ENCODE measurements at places on chromosomes 1 and 21.

DNA sequence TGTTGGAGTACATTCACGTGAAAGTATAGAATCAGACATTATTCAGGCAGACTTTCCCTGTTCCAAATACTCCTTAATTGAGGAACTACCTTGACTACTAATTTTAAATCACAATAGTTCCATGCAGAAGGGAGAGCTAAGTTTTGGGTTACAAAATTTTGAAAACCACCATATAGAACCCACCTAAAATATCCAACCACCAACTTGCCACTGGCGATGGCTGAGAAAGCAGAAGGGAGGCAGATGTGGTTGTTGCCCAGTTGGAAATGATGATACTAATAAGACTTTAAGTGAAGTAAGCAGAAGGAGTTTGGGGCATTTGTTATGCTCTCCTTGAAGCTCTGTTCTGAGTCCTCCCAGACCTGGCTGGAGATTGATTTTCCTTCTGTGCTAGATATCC lies 190.7 kb downstream of the HLX start:
- no peak for DNase-seq

DNA sequence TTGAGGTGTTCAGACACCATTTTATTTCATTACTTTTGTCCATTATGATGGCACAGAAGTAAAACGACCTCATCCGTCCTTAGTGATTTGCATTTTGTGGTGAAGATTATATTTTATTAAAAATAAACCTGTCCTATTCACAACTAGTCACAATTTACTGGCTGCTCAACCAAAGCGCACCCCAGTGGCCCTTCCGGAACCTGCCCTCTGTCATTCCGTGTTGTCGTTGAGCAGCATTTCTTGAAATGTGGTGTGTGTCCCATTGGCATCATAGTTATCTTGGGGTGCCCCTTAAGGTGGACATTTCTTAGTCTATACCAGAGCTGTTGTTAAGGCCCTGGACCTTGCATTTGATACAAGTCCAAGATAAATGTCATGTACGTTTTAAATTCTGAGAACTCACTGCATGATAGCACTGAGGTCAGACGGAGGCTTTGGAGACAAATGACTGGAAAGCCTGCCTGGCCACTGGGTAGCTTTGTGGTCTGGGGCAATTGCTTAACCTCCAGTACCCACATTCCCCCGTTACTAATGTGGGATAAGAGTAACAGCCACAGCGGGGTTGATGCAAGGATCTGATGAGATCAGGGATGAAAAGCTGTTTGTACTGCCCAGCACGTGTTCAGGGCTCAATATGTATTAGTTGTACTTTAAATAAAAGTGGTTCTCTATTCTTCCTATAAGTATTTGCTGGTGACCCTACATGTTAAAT lies 36.2 kb downstream of the BACH1 start:
- peak; percentile 60 for DNase-seq

DNA sequence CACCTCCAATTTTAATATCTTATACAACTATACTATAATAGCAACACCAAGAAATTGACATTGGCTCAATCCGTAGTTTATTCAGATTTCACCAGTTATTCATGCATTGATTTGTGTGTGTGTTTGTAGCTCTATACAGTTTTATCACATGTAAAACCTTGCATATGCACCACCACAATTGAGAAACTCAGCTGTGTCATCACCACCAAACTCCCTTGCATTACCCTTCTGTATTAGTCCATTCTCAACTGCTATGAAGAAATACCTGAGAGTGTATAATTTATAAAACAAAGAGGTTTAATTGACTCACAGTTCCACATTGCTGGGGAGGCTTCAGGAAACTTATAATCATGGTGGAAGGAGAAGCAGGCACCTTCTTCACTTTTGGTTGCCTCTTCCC lies 162.1 kb downstream of the PATJ start:
- no peak for DNase-seq

DNA sequence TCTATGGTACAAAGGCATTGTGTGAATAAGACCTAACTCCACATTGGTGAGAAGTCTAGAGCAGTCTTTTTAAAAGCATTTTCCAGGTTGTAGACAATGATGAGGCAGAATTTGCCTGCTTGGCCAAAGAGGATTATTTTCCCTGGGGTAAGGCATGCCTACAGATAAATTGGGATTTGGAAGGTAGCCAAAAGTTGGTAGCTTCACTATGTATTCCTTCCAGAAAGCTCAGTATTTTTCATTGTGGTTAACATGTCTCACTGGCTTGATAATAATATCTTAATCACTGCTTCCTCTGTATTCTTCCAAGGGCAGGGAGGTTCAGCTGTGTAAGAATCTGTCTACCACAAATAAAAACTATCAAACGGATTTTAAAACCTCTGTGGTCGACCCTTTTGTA lies 590.8 kb upstream of the PRMT6 start:
- DNase-seq, result peak; percentile 33

- DNase-seq, result peak; percentile 62
Measured at GRCh38 chr1:42334240-42335049, 590 bp downstream of the FOXJ3 start.

DNA sequence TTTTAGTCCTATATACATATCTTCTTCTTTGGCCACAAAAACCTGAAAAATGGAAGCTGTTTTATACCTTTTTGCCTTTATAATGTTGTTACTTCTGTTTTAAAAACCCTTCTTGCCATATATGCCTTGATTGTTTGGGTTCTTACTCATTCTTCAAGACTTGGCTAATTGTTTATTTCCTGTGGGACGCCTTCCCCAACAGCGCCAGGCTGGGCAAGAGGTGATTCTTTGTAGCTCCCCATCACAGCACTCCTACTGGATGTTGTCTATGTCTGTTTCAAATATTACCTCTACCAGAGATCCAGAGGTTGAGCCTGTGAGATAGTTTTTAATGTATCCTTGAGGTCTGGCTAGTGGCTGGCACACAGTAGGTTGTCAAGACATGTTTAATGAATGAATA lies 73.2 kb upstream of the CYP2J2 start:
- no peak for DNase-seq

GRCh38 chr1:1677718-1678580 lies 14.6 kb downstream of the SLC35E2B start:
- DNase-seq, result no peak

DNA sequence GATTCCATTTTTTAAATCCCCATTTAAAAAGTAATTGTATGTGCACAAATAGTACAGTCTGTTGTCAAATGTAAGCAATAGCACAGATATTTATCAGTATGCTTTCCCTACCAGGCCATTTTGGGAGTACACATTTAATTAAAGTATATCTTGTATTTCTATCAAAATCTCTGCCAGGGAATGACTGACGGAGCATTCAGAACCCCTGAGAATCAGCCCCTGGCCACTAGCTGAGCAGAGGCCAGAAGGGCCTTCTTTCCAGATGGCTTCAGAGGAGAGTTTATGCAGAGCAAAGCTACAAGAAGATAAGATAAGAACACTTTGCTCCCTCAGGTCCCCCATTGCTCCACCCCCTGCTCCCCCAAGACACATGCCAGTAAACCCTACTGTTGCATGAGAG lies 99.9 kb upstream of the PROX1 start:
- DNase-seq, result no peak

DNA sequence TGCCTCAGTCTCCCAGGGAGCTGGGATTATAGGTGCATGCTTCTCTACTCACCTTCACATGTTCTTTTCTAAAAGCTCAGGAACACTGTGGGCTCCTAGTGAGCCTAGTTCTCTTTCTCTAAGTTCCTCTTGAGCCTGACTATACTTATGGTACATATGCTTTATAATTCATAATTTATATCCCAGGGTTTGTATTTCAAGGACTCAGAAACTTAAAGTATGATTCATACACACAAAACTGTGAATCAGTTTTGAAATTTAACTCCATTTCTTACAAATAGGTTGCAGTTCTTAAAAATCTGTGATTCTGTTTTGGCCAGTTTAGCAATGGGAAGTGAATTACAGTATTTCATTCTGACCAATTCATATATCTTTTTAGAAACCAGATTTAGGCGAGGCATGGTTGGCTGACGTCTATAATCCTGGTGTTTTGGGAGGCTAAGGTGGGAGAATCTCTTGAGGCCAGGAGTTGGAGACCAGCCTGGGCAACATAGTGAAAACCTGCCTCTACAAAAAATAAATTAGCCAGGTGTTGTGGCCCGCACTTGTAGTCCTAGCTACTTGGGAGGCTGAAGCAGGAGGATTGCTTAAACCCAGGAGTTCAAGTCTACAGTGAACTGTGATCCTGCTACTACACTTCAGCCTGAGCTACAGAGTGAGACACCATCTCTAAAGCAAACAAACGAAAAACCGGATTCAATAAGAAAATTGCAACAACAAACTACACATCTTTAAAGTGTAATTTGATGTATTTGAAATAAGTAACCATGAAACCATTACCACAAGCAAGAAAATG lies 15.6 kb downstream of the RASAL2 start:
- DNase-seq, result peak; percentile 51

DNA sequence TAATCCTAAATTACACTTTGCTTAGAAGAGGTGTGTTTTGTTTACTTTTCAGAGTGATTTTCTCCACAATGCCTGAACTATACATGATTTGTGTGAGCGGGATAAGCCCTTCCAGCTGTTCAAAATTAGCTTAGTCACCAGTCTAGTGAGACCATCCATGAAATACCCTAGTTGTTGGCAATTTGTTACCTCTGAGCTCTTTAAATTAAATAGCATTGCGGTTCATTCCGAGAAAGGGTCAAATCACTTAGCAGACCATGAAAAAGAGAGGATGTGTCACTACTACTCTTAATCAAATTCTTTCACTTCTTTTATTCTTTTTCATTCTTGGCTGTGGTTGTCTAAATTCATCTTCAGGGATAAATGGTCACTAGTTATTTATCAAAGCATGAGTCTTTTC lies 11.9 kb upstream of the VAV3 start:
- peak; percentile 72 for DNase-seq

DNA sequence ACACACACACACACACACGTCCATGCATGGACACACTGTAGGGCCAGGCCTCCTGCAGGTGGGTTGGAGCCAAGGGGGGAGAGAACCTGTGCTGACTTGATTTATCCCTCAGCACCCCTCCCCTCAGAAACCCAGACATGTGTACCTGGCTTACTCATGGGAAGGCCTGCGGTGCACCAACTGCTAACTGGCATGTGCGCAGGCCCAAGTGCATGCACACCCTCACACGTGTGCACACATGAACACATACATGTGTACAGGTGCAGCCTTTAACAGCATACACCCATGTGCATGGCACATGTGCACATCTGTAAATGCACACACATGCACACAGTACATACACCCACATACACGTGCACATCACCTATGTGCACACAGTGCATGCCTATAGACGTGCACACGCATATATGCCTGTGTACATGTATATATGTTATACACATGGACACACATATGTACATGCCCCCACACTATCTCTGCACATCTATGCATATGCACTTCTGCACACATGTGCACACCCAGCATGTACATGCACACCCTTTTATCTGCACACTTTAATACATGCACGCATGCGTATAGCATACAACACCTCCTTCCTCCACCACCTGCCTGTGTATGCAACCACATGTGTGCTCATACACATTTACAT lies 67.5 kb downstream of the TRIM11 start:
- DNase-seq, result no peak

- no peak for DNase-seq
Measured at GRCh38 chr1:8856689-8857412, 21.6 kb downstream of the ENO1 start.

- peak; percentile 42 for DNase-seq
Measured at GRCh38 chr1:223363057-223363855, 720 bp downstream of the SUSD4 start.

DNA sequence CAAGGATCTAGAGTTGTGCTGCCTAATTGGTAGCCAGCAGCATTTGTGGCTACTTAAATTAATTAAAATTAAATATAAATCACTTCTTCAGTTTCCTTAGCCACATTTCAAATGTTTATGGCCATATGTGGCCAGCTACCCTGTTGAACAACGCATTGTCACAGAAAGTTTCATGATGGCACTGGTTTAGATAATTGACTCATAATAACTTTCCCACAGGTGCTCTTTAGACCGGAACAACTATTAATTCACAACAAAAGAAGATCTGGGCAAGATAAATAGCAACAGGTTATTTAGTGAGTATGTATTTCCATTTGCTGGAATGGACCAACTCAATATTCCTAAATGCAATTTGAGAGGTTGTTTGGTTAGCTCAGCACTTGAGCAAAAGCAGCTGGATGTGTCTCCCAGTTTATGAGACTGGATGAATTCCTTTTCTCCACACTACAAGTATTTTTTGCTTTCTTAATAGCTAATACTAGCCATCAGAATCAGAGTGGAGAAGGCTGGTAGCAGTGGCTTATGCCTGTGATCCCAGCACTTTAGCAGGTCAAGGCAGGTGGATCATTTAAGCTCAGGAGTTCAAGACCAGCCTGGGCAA lies 3.7 kb upstream of the AMIGO1 start:
- DNase-seq, result no peak

DNA sequence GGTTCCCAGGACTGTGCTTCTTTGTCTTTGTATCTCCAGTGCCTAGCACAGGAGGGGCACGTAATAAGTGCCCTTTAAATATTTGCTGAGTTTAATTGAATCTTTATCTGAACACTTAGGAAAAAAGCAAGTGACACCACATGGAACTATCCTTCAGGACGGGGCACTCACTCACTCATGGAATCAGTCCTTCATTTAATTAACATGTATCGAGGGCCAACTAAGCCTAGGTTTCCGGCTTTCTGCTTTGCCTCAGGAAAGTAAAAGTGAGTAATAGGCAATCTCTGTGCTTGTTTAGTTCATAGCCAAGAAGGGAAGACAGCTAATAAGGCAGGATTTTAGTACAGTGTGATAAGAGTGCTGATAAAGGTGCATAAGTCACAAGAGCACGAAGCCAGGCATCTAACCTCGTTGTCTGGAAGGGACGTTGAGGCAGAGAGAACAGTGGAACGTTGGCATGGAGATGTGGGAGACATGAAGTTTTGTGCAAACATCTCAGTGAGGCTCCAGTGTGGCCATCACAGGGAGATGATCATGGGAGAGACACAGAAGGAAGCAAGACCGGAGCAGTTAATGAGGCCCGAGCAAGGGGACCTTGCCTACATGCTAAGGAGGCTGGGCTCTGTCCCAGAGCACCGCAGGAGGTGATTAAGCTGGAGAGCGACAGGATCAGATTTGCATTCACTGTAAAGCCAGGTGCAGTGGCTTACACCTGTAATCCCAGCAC lies 54.1 kb upstream of the TRIM67 start:
- no peak for DNase-seq

- peak; percentile 61 for DNase-seq
Measured at GRCh38 chr1:66439031-66439740, 94.8 kb upstream of the SGIP1 start.

DNA sequence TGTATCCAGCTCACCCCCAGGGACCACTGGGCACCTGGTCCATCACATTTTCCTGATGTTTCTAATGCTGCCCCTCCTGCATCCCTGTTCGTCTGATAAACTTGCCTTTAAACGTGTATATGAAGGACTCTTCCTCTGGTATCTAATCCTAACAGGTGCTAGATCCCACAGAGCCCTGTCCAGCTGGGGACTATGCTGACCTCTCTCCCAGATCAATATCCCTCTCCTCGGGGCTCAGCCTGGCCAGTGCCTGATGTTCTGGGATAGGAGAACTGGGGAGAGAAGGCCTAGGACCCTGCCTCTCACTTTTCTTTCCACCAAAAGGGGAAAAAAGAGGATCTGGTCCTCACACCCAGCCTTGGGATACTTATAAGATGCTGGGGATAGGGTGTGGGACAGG lies 1.4 kb upstream of the SLC5A9 start:
- DNase-seq, result no peak

Data from fibroblast of skin of right biceps (primary cell).